GM12864 (cell line): ENCODE measurements at places on chromosomes 3 and 15.

DNA sequence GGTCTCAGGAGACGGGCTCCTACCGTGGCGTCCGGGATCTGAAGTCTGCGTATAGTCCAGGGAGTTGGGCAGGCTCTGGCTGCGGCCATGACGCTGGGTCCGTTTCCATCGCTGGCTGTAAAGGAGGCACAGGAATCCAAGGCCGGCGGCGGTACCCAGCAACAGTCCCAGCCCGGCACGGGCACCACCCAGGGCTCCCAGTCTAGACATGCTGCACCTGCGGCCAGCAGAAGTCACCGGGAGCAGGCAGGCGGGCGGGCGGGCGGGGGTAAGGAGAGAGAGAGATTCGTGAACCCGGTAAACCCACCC, 526 bp downstream of the RMDN3 start:
- DNase-seq = no peak

- no peak for DNase-seq
Measured at GRCh38 chr3:108119398-108120104, 28.7 kb upstream of the CD47 start.

GRCh38 chr15:56950979-56951378, 32.5 kb downstream of the TCF12 start:
- peak; percentile 59 for DNase-seq

DNA sequence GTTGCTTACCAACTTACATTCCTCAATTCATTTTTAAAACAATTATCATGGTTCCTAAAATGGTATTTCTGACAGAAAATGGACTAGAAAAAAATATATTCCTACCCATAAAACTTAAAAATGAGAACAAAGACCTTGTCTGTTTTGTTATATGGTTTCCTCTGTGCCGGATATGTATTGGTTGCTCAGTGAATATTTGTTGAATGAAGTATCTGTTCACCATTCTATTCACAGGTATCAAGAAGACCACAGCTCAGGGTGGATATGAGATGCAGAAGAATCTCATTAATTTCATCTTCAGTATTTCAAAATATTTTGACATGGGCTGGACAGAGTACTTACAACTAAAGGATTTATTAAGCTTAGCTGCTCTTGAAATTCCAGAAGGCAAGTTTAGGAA, 58.1 kb downstream of the TUSC7 start:
- DNase-seq = no peak

- DNase-seq = no peak
Measured at GRCh38 chr3:57031631-57032541, 28.6 kb upstream of the SPATA12 start.

DNA sequence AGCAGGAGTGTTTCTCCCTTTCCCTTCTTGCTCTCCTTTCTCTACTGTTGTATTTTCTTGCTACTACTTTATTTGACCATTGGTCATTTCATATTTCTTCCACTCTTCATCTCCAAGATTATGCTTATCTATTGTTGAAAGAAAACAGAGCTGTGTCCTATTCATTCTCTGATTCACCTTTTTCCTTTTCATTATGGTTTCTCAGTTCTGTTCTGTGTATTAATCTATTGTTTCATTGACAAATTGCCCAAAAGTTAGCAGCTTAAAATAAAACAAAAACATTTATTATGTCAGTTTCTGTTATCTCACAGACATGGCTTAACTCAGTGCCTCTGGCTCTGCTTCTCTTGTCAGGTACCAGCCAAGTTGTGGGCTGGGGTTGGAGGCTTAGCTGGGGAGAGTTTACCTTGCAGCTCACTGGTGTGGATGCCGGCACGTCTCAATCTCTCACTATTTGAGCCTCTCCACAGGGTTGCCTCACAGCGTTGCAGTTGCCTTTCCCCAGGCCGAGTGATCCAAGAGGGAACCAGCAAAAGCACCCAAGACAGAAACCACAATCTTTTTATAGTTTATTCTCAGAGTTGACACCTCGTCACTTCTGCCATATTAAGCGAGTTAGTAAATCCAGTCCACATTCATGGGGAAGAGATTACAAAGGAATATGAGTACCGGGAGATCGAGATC, 36.9 kb upstream of the FILIP1L start:
- DNase-seq = no peak

- no peak for DNase-seq
Measured at GRCh38 chr15:56242576-56243162, 1.0 kb downstream of the RFX7 start.

DNA sequence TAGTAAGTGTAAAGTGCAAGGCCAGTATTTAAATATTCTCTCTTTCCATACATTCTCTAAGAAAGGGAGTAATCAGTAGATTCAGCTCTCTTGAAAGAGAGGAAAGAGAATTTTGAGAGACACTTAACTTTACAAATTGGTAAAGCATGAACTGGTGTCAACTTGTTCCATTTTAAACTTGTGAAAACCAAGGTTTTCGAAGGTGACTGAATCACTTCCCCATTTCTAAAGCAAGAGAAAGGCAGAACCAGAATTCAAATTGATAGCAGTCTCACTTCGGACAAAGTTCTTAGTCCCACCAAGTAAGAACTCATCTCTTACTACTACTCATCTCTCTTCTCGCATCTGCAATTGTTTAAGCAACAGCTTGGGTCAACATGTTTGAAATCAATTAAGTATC, 22.4 kb downstream of the TJP1 start:
- DNase-seq = no peak

DNA sequence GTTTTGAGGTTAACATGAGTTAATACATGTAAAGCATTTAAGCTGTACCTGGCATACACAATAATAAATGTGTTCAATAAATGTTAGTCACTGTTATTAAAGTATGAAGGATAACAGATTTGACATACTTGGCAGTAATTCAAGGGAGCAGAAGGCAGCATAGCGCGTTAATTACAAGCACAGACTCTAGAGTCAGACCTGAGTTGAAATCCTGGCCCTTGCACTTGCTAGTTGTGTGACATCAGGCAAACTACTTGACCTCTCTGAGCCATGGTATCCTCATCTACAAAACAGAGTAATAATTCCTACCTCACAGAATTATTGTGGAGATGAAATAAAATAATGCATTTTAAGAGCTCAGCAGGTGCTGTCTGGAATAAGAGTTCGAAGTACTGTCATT, 5.4 kb downstream of the IFT122 start:
- DNase-seq = no peak

DNA sequence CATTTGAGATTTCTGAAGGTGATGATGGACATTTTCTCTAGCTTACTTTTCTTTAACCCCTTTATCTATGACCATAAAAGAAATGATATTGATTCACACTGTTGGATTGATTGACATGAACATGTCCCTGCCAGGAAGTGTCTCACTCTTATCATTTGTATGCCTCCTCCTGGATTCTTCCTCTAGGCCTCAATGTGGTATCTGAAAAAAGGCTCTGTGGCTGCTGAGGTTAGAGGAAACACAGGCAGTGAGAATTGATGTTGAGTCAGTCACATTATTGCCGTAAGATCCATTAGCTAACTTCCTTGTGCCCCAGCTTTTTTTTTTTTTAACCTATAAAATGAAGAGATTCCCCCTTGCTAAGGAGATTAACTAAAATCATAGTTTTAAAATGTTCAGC, 8.0 kb upstream of the THRB start:
- no peak for DNase-seq

DNA sequence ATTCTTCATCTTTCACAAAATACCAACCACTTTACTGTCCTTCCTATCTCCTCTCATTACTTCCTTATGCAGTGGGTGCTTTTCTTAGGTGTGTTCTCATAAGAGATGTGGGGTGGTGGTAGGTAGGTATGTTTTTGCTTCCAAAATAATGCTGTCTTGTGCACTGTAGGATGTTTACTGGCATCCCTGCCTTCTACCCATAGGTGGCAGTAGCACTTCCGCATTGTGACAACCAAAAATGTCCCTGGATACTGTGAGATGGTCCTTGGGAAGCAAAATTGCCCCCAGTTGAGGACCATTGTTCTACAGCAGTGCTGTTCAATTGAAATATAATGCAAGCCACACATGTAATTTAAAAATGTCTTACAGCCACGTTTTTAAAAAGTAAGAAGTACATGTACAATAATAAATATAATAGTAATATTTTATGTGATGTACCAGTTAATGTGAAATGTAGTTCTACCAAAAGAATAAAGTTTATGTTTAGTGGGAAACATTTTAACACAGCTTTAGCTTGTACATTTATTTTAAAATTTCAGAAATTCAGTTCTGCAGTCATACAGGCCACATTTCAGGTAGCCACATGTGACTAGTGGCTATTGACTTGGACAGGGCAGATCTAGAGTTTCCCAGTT, 75.2 kb downstream of the NEO1 start:
- DNase-seq = no peak

DNA sequence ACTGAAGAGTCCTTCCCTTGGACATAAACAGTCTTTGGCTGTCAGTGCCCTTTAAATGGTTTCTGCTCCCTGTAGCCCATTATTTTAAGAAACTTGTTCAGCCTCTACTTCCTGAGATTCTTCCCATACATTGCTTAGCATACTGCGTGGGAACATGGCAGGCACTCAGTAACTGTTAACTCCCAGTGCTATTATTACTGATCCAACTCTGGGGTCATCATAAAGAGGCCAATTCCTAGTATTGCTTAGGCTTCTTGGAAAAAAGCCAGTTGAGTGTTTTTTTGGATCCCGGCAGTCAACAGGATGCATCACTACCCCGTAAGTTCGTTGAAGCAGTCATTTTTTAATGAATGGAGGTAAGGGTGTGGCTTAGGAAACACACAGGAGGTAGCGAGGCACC, 206.2 kb upstream of the ADAMTS9 start:
- DNase-seq = no peak

GRCh38 chr3:38382506-38383080, 36.0 kb downstream of the XYLB start:
- DNase-seq = no peak

DNA sequence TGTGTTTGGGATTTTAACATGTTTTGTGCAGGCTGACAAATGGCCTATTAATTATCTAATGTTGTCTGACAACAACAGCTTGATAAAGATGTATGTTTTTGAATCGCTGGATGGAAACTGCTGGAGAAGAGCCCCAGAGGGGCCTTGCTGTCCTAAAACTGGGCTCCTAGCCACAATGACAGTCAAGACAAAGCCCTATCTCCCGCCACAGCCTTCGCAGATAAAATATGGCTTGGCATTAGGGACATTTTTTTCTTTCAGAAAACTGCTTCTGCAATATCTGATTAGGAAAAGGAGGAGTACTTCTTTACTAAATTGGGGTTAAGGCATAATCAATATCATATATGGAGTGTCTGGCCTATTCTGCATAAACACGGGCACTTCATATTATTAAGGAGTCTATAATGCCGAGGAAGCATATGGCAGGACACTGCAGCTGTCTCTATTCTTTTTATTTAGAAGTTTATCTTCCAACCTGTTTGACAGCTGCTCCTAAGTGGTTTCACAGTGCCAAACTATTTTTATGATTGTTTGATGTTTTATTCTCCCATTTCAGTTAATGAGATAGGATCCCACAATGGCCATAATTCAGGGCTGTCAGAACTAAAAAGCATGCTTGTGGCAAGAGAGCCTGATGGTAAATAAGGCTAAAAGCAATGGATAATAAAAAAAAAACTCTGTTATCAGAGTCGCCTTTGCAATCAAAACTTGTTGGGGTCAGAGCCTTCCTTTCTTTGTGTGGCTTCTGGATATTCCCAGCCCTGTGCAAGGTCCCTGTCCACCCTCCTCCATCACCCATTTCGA, 210.1 kb downstream of the MECOM start:
- DNase-seq = no peak

DNA sequence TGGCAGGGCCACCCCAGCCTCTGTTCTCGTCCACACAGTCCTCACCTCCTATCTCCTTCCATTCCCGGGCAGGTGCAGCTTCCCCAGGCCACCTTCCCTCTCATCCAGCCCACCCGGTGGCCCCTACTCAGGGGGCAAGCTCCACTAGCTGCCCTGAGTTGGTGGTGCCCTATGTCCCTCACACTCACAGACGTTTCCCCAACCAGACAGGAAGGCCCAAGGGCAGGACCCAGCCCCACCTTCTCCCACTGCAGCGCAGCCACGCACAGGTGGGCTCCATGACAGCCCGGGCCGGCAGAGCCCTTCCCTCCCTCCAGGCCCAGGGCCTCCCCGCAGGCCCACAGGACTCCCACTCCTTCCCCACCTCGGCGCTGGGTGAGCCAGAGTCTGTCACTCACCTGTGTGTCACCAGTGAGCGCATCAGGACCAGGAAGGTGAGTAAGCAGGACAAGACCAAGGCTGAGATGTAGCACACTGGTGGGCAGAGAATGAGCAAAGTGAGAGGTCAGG, 11.1 kb downstream of the ISLR start:
- no peak for DNase-seq

GRCh38 chr3:124526601-124527000, 203.7 kb upstream of the UMPS start:
- DNase-seq = no peak

DNA sequence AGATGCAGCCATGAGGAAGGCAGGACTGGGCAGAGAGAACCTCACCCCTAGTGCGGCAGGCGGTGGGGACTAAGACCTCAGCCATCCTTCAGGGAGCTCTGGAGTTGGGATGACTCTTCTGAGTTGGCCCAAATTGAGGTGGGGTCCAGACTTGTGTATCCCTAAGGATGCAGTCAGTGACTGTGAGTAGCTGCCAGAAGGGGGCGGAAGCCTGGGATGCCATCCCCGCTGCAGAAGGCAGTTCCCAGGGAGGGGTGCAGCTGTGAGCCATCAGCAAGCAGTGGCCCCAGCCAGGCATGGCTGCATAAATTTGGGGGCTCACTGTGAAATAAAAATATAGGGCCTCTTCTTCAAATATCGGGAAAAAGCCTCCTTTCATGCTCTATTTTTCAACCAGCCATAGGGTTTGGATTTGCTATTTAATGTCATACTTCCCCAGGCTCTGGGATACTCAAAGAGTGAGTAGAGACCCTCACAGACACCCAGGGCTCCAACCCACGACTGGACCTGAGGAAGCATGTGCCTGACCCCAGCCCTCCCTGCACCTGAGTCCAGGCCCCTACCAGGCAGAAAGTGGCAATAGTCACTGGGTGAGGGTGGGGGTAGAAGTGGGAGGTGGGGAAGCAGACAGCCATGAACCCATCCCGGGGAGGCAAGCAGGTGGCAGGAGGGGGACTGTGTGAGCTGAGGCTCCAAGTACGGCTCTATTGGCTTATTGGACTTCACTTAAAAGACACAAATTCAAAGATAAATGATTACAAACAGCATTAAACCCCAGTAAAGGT, 30.5 kb downstream of the GRK7 start:
- no peak for DNase-seq

DNA sequence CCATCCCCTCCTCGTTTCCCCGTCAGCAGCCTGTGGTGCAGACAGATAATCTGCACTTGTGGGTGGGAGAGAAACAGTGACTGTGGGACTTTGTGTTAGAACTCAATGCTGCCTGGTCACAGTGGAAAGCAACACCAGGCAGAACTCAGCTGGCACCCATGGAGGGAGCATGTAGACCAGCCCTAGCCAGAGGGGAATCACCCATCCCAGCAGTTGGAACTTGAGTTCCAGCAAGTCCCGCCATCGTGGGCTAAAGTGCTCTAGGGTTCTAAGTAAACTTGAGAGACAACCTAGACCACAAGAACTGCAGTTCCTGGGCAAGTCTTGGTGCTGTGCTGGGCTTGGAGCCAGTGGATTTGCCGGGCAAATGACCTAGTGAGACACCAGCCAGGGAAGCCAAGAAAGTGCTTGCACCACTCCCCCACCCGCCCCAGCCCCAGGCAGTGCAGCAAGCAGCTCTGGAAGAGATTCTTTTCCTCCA, 24.4 kb downstream of the ISG20 start:
- DNase-seq = no peak

GRCh38 chr15:101133181-101133460, 118.7 kb downstream of the CHSY1 start:
- no peak for DNase-seq

- DNase-seq = no peak
Measured at GRCh38 chr3:4313606-4314293, 10.6 kb downstream of the SETMAR start.

- no peak for DNase-seq
Measured at GRCh38 chr3:8769088-8769822, at the start of gene OXTR. Gene OXTR, minus strand, starts transcription at chr3:8769613. Its CDS starts 1,426 bp downstream, at chr3:8768187.

- no peak for DNase-seq
Measured at GRCh38 chr3:117656391-117656790, 946.8 kb downstream of the TUSC7 start.
